Renal pelvis (tissue), 12 donors: ENCODE measurements at places on chromosomes 6 and 20.

- no peak for DNase-seq
Observed at GRCh38 chr6:53309059-53309900, 39.5 kb downstream of the ELOVL5 start.

DNA sequence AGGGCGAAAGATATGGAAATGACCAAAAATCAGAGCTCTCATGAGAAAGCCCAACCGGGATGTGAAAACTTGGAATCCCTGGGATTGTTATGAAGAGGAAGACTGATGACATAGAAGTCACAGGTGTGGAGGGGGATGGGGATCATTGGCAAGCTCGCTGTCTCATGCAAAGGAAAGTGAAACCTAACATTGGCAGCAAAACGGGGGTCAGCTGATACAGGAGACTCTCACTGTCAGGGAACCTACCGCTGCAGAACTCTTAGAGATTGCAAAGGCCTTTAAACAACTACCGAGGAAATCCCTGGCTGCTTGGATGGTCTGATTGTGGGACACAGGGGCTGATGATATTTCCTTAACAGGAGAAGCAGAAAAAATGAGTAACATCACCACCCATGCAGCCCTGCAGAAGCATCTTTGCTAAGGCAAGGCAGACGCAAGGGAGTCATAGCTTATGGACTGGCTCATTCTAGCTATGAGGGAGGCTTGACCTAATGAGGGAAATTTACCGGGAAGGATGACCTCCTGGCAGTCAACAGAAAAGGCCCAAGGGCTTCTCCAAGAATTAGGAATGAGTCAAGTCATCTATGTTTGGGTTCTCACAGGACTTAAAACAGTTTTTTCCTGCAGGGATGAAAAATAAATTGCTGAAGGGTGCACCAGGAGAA, 7.0 kb downstream of the MUC21 start:
- DNase-seq, result no peak

DNA sequence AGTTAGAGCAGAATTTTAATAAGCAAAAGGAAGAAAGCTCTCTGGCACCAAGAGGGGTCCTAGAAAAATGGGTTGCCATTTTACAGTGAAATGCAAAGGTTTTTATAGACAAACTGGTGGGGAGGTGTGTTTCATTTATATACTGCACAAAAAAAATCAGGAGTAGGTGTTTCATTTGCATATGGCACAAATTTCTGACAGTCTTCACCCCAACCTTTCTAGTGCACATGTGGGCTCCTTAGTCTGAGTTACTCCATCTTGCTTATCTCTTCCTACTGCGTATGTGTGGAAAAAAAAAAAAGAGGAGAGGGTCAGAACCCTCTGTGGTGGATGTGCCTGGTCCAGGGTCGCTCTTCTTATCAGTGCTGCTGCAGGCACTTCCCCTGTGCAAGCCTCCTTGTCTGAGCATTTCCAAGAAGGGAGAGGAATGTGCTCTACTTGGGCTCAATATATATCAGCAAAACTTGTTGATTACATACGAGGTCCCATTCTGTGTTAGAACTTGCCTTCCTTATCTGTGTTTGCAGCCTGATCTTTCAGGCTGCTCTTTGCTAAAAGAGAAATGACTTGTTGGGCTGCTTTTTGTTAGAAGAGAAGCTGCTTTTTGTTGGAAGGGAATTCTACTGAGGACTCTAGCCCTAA, 59.0 kb upstream of the MRAP2 start:
- no peak for DNase-seq

DNA sequence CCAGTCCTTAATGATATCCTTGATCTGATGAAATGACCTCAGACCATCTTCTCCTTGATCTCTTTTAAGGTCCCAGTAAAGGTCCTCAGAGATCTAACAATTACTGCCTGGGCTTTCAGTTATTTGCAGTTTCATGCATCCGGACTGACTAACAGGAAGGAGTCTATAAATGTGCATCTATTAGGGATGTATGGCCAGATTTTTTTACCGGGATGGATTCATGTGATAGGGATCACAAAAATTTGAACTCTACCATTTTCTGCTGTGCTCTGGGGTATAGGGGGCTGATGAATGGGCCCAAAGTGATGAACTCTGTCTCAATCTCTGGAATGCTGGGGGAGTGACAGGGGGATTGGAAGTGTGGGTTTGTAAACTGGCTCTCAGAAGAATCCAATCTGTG, 36.2 kb upstream of the SCUBE3 start:
- no peak for DNase-seq

GRCh38 chr6:83609248-83609647, 96.9 kb downstream of the PRSS35 start:
- DNase-seq, result no peak

DNA sequence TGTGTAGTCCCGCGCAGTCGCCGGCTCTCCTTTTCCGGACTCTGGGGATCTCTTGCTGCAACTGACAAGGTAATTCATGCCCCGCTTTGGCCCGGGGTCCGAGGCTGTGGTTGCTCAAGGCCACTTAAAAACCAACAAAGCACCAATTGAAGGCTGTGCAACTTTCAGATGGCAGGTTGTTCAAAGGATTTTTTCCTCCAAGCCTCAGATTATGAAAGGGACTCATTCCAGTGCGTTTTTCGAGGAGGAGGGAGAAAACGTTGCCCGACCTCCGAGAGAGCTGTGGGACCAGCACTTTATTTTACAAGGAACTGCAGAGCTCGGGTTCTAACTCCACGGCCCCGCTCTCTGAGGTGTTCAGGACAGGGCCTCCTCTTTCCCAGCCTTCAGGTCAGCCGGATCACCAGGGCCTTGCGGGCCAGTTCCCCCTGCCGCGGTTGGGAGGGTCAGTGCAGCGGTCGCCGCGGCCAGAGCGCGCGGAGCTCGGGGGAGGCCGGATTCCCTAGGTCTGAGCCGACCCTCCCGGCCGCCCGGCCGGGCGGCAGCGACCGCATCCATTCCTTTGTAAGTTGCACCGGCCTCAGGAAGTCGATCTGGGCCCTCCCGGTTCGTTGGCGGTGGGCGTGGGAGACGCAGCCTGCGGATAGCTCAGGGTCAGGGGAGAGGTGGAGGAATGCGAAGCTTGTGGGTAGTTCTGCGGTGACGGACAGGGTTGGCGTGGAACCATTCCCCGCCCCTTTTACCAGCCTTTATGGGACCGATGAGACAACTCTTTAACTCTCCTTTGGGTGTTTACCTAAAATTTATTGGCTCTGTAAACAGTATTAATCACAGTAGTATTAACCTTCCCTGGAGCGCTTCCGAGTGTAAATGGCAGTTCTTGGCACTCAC, 1.6 kb downstream of the UTRN start:
- DNase-seq, result peak; percentile 79

GRCh38 chr6:25359891-25360290, 80.7 kb downstream of the CARMIL1 start:
- DNase-seq, result no peak

DNA sequence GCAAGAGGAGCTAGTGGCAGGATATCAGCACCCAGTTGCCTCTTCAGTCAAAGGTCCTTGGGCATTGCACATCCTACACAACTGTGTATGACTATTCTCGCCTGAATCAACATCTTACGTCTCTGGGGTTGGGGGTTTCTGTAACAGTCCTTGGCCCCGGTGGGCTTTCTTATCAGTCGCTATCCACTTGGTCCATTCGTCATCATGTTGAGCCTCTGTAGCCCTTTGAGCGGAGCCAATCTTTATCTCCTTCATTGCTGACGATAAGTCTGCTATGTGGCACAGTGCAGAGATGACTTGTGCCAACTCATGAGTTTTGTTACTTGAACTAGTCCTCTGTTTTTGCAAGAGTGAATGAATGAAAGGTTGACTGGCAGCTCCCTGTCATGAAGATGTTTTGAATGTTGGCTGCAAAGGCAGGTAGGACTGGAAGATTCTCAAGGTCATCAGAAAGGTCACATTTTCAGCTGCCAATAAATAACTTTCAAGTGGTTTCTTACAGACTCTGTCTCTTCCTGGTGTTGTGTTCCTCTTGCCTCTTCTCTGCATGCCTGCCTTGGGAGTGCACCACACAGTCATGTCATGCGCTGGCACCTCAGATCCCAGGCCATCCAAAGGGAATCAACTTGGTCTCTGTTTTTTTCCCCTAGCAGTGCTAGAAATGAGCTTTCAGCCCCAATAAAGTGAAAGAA, 238.9 kb downstream of the SLC24A3 start:
- no peak for DNase-seq

DNA sequence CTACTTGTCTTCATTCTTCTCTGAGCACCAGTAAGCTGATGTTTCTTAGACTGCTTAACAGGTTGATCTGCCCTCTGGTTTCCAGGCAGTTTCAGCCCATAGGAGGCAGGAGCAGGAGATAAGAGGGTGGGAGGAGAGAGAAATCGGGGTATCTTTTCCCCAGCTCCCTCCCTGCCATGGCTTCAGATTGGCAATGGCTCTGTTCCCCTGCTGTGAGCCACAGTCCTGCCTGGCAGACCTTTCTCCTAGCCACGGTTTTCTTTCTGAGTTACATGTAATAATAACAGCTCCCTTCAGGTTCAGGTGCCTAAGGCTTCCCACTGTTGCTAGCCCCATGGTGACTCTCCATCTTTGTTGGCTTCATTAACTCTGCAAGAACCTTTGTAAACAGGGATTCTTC, 115.3 kb downstream of the CD83 start:
- no peak for DNase-seq

GRCh38 chr6:134230087-134230700, 87.7 kb downstream of the SGK1 start:
- no peak for DNase-seq

GRCh38 chr20:24357177-24357576, 112.3 kb upstream of the SYNDIG1 start:
- DNase-seq, result peak; percentile 50

GRCh38 chr6:149147938-149148718, 169.4 kb upstream of the TAB2 start:
- DNase-seq, result no peak

- DNase-seq, result no peak
Observed at GRCh38 chr6:38266921-38267354, 372.8 kb downstream of the BTBD9 start.

DNA sequence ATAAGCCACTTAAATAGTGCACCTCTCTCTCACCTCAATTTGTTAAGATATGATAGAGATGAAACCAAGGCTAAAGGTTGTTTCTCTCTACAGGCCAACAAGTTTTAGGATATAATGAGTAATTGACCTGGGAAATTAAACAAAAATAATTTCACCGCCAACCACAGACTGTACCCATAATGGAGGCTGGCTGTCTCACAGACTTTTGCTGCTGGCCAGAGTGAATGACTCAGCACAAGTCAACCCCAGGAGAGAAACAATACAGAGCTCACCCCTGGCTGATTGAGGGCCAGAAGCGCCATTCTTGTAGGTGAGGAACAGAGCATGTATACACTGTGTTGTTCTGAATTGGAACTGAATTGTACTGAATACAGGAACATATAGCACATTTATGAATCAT, 99.9 kb downstream of the CAP2 start:
- no peak for DNase-seq

GRCh38 chr6:10425975-10426780, 11.3 kb upstream of the TFAP2A start:
- DNase-seq, result no peak

DNA sequence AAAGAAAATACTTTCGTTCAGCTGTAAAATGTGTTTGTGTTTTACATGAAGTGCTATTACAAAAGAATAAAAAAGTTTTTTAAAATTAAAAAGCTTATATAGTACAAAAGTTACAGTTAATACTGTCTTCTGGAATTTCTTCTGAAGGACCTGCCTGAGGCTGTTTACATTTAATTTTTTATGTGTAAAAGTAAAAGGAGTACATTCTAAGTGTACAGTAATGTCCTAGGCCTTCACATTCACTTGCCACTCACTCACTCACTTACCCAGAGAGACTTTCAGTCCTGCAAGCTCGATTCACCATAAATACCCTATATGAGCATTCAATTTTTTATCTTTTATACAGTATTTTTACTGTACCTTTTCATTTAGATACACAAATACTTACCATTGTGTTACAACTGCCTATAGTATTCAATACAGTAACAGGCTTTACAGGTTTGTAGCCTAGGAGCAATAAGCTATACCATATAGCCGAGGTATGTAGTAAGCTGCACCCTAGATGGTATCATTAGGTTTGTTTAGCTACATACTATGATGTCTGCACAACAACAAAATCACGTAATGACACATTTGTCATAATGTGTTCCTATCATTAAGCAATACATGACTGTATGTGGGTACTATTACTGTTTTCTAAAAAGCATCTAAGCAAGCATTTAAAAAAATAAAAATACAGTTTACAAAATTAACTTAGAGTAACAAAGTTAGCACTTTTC, 33.0 kb downstream of the RNF146 start:
- DNase-seq, result no peak

DNA sequence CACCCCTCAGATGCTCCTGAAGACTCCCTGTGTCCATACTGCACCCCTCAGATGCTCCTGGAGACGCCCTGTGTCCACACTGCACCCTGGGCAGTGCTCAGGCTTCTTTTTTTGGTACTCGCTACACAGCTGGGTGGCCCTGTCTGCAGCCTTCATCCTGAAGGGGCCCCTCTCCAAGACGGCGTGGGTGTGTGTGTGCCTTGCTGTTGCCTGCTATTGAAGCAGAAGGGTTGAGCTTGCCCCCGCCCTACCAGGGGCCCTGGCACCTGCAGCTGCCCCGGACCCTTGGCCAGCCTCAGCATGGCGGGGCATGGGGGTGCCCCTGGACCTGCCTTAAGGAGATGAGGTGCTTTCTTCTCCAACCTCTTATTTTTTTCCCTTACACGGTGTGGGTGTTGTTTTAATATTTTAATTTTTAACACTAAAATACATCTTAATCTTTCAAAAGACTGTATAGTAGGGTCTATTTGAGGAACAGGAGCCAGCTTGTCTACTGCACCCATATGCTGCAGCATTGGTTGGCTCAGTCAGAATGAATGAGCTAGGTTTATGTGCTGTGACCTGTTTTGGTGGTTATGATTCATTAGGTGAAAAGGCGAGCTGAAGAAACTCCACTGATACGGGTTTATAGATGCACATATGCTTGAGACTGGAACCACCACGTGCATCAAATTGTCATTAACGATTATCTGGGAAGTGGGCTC, 135.9 kb downstream of the AGPAT4 start:
- DNase-seq, result no peak

DNA sequence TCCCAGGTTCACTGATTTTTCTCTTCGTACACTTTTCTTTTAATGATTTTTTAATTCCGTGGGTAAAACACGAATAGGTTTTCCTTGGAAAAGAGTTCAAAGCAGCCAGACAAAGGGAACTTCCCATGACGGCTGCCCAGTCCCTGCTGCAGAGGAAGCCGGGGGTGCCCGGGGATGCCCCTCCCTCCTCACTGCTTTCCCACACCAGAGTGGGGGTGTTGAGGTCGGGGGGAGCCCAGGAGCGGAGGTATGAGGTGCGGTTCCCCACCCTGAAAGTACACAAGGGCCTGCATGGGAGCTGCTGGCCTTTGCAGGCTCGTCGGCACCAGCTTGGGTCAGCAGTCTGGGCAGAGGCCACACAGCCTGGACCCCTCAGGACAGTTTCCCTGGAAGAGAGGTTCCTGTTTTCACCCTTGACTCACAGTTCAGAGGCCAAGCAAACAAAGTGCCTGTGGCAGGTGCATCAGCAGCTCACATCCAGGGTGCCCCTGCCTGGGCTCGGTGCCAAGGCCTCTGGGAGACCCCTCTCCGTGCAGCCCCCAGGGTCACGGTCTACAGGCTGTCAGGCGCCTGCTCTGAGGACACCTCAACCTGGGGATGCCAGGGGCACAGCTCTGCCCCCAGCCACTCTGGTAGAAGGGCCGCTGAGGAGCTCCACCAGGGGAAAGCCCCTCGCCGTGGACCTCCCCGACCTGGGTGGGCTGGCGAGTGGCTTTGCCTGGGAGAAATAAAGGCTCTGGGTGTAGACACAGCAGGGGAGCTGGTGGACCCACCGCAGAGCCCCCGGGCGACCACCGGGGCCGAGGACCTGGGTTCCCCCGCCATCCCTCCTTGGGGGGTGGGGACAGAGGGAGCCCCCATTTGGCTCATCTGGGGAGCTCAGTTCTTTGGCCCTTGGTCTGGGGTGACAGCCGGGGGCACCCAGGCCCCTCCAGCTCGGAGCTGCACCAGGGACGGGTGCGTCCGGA, 15.4 kb upstream of the CHRNA4 start:
- DNase-seq, result no peak
